Stimulated activated CD4-positive, alpha-beta T cell treated with anti-CD3 and anti-CD28 coated beads, Interleukin-4, amount 100 ng/mL, for 24 hours (primary cell): ENCODE measurements at places on chromosomes 3 and 15.
A peak's percentile ranks its signal among the peaks of the same experiment; 100 is the strongest.

- DNase-seq: no peak
Measured at GRCh38 chr15:56653107-56653506, 80.2 kb downstream of the ZNF280D start.

DNA sequence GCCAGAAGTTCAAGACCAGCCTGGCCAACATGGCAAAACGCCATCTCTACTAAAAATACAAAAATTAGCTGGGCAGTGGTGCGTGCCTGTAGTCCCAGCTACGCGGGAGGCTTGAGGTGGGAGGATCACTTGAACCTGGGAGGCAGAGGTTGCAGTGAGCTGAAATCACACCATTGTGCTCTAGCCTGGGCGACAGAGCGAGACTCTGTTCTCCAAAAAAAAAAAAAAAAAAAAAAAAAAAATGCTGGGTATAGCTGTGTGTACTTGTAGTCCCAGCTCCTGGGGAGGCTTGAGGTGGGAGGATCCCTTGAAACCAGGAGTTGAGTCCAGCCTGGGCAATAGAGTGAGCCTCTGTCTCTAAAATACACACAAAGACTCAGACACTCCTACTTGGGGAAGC lies 32.0 kb downstream of the PPP1R2 start:
- no peak for DNase-seq

DNA sequence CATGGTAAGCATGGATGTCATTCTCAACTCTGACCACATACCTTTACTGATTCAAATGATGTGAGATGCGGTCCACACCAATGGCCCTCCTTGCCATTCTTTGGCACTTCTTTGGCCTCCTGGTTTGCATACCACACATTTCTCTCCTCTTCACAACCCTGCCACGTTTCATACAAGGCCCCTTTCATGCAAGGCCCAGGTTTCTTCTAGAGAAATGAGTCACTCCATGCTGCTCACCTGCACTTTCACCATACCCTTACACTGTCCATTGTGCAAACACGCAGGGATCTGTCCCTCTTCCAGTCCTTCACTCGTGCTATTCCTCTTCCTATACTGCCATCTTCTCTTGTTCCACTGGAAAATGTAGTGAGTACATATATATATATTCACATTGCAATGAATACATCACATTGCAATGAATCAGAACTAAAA lies 24.4 kb upstream of the SLC24A5 start:
- no peak for DNase-seq

GRCh38 chr3:66761093-66761780 lies 236.9 kb upstream of the KBTBD8 start:
- no peak for DNase-seq

DNA sequence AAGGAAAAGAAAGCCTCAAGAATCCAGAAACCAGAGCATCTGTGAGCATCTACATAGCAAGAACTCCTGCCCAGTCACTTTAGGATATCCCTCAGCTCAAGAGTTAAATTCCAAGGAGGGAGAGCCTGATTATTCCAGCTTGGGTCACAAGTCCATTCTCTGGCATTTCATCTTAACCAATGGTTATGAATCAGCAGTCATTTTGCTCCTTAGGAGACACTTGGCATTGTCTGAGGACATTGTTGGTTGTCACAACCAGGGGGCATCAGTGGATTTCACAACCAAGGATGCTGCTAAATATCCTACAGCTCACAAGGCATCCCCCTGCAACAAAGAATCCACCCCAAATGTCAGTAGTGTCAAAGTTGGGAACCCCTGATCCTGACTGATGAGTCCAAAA lies 51.0 kb upstream of the LMCD1 start:
- no peak for DNase-seq

GRCh38 chr15:37008205-37008604 lies 92.1 kb downstream of the MEIS2 start:
- DNase-seq: no peak

- peak; percentile 43 for DNase-seq
Measured at GRCh38 chr3:112293368-112294321, at the start of gene SLC9C1. TSS of gene SLC9C1 (minus strand) at chr3:112294216. CDS start at chr3:112286791, 7,425 bp downstream.

DNA sequence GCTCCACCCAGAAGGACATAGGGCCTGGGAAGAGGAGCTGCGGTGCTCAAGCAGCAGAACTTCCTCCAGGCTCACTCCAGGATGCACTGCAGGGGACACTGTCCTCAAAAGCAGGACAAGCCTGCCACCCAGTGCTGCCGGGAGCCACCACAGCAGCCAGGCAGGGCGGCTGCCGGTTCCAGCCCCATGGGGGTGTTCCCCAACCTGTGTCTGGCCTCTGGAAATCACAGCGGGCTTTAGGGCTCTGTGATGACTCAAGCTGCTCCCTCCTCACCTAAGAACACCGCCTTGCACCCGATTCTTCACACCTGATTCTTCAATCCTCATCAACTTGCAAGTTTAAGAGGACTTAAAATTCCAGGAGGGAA lies 71.9 kb upstream of the SLC6A11 start:
- no peak for DNase-seq

GRCh38 chr15:75640483-75641178 lies 607 bp upstream of the IMP3 start:
- DNase-seq: peak; percentile 58

DNA sequence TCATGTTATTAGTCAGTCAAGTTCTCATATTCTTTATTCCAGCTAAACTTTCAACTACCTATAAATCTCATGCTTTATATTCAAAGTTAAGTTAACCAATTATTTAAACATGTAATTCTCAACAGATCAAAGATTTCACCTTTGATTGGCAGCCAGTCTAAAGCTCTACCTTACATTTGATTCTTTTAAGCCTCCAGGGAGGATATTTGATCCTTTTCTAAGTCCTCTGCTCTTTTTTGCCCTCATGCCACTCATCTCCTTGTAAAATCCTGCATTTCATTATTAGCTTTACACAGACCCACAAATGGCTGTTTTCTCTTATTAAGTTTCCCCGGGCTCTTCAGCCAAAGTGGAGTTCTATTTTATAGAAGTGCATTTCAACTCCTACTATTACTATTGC lies 134.1 kb downstream of the NLGN1 start:
- no peak for DNase-seq

DNA sequence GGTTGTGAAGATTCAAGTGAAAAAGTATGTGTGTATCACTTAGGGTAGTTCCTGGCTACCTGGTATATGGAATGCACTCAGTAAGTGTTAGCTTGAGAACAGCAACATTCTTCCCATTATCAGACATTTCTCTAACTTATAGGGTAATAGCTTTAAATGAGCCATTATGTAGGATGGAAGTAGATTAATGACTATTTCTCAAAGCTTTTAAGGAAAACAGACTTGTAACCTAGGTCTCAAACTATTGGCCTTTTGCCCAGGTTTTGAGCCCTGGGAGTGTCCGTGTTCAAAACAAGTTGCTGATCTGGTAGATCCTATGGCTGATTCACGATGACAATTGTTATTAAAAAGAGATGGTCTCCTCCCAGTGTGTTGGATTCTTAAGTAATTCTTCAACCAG lies 129.1 kb upstream of the UMPS start:
- DNase-seq: no peak

DNA sequence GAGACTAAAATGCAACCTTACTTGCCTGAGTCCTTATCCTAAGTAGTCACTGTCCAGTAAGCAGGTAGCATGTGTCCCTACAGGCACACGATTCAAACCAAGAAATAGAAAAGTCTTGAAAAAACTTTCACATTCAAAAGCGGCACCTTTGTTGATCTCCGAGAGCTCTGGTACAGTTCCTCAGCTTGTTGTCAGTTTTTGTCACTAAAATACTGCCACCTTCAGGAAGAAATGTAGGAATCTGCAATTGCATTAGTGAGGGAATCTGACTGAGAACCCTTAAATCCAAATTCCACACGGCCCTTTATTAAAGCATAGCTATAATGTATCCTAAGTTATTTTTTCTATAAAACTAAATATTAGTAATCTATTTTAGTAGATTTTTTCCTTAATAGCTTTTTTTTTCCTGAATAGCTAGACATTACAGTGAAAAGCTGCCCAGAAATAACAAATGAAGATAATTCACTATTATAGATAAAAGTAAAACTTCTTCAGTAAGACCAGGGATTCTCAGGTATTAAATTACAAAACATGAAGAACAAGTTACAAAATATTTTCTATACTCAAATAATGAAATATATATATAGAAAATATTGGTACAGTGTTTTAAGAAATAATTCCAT lies 44.0 kb downstream of the CCDC54 start:
- no peak for DNase-seq

- DNase-seq: no peak
Measured at GRCh38 chr3:23385327-23385726, 182.2 kb downstream of the UBE2E2 start.
